ENCODE measurements at places on chromosomes 11 and 22.

DNA sequence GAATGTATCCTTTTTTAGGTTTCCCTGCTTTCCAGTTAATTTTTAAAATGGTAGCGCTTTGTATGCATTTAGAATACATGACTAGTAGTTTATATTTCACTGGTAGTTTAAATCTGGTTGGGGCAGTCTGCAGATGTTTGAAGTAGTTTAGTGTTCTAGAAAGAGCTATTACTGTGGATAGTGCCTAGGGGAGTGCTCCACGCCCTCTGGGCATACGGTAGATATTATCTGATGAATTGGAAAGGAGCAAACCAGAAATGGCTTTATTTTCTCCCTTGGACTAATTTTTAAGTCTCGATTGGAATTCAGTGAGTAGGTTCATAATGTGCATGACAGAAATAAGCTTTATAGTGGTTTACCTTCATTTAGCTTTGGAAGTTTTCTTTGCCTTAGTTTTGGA lies 86.4 kb upstream of the BIRC3 start:
- DNase-seq = no peak

DNA sequence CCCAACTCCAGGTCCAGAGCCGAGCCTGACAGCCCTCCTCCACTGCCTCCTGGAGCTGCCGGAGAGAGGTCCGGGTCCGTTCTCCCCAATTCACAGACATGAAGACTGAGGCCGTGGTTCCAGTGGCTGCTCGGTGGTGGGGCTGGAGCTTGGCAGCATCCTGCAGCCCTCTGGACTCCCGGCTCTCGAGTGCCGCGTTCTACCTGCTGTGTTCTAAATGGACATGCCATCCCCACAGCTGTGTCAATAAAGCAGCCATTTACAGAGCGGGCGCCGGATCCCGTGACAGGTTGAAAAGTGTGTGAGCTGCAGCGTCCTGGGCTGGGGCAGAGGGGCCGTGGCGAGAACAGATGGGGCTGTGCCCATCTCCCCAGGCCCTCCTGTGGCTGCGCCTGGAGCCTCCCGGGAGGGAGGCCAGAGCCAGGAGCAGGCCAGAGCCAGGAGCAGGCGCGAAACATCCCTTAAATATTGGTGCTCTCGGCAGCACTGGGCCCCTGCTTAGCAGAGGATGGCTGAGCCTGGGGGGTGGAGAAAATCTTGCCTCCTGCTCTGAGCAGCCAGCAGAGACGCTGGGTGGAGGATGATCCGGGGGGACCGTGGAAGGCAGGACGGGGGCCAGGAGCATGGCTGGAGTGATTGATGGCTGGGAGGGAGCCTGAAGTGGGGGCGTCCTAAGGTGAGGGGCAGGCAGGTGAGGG lies 46.2 kb downstream of the FLRT1 start:
- DNase-seq = no peak

- DNase-seq = no peak
Measured at GRCh38 chr22:47572443-47572842, 810.0 kb downstream of the TBC1D22A start.

GRCh38 chr11:62536301-62536957 lies 10.2 kb downstream of the AHNAK start:
- no peak for DNase-seq

DNA sequence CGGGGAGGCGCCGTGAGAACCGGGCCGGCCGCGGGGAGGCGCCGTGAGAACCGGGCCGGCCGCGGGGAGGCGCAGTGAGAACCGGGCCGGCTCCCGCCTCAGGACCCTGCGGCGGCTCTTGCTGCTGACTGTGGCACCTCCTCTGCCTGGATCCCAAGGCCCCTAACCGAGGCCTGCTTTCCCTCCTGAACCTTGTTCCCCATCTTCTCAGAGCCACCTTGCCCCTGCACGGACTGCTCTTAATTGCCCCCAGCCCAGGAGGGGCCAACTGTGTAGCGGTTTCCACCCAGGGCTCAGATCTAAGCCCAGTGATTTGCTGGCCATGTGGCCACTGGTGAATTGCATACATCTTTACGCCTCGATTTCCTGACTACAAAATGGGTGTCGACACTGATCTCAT lies 112.2 kb upstream of the B3GAT1 start:
- DNase-seq = no peak

DNA sequence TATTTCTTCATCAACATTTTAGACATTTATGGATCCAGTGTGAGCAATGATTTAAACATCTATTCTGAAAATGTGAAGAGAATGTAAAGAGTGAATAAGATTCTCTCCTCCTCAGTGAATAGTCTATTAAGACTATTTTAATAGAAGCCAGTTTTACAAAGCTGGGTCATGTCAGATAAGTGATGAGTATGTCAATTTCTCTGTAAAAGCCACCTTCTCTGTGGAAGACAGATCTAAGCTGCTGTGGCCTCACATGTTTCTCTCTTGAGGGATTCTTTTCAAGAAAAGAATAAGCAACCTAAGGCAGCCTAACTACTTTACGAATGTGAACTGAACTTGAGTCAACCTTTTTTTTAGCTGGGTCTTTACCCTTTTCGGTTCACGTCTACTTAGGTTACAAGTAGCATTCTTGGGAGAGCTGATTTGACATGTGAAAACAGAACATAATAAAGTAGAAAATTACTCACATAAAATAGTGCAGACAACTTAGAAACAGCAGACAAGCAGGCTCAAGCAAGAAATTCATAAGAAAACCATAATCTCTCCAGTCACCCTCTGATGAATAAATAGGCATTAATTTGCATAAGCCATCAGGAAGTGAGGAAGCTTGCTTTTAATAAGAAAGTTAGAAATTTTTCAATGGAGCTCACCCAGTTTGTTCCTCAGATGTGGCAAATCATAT lies 9.9 kb downstream of the CTSC start:
- no peak for DNase-seq

DNA sequence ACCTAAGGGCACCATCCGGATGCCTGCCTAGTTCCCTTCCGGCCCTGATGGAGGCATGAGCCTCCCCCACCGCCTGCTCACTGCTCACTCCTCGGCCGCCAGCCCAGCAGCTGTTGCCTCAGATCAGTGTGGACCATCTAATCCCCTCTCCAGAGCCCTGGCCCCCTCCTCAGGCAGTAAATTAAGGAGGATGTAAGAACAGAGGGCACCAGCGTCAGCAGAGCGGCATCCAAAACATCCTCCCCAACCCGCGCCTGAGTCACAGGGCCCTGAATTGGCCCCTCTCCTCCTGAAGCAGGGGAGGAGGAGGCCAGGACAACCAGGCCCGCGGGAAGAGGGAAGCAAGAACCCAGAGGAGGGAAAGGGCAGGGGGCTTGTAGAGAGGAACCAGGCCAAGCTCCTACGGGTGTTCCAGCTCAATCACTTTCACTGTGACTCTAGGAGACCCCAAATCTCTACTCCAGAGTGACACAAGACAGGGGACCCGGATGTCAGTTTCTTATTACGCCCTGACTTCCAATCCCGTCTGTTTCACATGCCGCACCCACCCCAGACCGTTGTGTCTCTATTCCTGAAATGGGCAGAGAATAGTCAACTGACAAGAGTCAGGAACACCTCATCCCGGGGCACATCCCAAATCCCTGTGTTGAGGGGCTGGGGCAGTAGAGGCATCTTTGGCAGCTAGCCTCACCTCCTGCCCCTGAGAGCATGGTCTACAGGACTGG lies 31.3 kb upstream of the MYOD1 start:
- DNase-seq = no peak

DNA sequence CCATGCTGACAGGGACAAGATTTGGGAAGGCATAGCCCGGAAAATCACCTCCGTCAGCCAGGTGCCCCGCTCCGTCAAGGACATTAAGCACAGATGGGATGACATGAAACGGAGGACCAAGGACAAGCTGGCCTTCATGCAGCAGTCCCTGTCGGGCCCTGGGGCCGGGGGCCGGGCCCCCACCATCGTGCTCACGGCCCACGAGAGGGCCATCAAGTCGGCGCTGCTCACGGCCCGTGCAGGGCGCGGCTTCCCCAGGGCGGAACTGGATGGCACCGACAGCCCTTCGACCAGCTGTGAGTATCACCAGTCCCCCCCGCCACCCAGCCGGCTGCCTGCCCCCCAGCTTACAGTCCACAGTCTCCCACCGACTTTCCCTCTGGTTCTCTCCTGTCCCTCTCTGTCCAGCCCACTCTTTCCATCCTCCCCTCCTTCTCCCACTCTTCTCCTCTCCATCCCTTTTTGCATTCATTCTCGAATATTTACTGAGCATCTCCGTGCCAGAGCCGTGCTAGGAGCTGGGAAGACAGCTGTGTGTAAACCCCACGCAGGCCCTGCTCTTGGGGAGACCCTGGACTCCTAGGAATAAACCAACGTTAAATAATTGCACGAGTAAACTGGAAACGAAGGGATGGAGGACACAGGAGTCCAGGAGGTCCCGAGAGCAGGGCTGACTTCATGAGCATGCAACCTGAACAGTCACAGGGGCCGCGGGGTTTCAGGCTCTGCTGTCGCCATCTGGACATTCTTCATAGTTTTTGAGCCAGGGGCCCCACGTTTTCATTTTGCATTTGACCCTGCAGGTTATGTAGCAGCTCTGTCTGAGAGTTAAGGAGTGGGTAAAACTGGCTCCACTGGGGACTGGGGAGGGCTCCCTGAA lies 62.8 kb downstream of the PRDM11 start:
- DNase-seq = no peak

GRCh38 chr11:46376258-46377050 lies 5.0 kb upstream of the MDK start:
- DNase-seq = no peak

- no peak for DNase-seq
Measured at GRCh38 chr11:45332276-45332934, 46.3 kb upstream of the SYT13 start.

DNA sequence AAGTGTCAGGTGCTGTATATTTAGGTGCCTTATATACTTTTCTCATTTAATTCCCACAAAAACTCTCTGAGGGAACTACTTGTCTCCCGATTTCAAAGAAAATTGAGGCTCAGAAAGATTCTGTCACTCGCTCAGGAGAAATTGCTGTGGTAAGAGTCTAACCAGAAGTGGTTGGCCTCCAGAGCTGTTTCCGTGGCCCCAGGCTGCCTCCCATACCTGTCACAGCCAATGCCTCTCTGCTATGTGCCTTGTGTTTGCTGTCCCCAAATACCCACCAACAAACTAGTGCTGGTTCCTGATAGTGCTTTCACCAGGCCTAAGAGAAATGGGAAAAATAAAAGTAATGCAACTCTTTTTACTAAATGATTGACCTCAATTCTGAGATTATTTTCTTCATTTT lies 21.0 kb upstream of the TMEM86A start:
- DNase-seq = no peak

GRCh38 chr11:95299078-95299679 lies 68.2 kb upstream of the SESN3 start:
- DNase-seq = no peak

DNA sequence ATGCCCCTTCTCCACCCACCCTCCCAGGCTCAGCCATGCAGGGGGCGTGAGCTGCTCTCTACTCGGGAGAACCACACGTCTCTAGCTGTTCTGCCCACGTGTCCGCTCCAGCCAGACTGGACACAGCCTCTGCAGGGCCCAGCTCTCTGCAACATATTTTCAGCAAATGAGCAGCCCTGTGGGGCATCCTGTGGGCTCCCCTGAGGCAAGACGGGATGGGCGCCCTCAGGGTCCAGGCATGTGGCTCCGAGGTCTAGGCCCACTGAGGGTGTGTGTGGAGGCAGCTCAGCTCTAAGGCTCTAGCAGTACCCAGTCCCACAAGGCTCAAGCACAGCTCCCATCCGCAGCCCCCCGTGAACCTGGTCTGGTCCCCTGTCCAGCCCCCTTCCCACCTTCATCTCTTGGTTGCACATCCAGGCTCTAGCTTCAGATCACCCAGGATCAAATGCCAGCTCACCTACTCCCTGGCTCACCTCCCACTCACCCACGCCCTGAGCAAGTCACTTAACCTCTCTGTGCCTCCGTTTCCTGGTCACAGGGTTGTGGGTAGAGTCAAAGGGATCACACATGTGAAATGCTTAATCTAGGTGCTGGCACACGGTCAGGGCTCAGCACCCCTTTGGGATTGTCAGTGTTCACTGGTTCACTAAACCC lies 57.8 kb upstream of the TCF20 start:
- DNase-seq = no peak

DNA sequence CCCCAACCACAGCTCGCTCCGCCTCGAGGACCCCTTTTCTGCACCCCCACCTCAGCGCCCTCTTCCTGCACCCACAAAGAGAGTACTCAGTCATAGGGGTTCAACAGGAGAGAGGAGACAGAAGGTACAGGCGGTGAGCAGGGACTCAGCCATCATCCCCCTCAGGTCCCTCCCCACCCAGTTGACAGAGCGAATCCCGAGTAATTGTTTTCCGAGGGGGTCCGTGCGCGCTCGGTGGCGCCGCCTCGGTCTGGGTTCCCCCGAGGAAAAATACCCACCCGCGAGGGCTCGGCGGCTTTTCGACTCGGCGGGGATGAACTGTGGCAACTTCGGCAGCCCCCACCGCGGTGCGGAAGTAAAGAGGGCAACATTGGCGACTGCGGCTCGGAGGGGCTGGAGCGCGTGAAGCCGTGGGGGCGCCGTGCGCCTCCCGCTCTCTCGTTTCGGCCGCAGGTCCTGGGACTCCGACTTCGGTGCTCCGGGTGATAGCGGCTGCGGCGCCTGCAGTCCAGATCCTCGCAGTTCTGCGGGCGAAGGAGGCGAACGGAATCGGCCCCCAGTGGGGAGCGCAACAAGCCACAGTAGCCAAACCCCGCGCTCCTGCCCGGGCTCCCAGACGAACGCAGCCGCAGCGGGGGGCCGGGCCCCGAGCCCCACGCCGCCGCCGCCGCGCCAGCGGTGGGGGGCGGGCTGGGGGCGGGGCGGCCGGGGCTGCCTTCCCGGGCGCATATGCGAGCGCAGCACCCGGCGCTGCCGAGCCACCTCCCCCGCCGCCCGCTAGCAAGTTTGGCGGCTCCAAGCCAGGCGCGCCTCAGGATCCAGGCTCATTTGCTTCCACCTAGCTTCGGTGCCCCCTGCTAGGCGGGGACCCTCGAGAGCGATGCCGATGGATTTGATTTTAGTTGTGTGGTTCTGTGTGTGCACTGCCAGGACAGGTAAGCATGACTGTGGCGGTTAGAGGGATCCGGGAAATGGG lies at the start of gene NELL1:
NELL1 (plus strand) TSS at position 743 of the 976 bp plus-strand sequence.
- DNase-seq = no peak

DNA sequence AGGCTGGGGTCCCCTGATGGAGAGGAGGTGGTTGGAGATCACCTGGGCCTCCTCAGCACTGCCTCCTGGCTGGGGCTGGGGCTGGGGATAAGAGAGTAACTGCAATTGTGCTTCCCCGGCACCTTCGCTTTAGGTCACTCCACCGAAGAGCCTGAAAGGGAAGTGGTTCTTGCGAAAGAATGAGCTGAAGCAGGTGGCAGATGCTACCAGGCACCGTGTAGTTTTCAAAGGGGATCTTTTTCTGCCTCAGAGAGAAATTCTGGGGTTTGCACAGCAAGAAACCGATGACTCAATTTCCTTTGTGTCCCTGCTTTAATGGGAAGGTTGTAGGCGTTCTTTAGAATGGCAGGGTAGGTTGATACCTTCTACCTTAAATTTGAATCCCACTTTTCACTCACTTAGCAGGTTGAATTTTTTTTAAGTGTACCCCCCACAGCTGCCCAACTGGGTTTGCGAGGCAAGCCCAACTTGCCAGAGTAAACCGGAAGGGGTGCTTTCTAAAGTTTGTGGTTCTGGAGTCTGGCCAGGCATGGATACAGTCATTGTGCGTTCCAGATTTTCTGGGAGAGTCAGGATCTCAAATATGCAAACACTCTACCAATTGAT lies 5.3 kb downstream of the CD44 start:
- peak; percentile 40 for DNase-seq

Data from stimulated activated CD4-positive, alpha-beta T cell treated with anti-CD3 and anti-CD28 coated beads, Interleukin-1b, Interleukin-23, amount 100 ng/mL, for 24 hours (primary cell).